ENCODE measurements at places on chromosomes 3 and 15. TPM values are rescaled to one million over a fixed set of nuclear protein-coding genes. Genes with fewer than 3 reads are reported as not detected.

CFAP100 gene
- 3.3 TPM for polyA plus RNA-seq

GRCh38 chr15:71114887-71115566 lies at the start of gene THSD4:
TSS of gene THSD4 (plus strand) at chr15:71115471.
- DNase-seq, result peak; percentile 63

GRCh38 chr3:60095516-60095915 lies 1045.7 kb upstream of the CFAP20DC start:
- DNase-seq, result no peak

- no peak for DNase-seq
Observed at GRCh38 chr3:108406063-108406660, 104.2 kb downstream of the MYH15 start.

- DNase-seq, result no peak
Observed at GRCh38 chr3:160413613-160414248, 14.3 kb downstream of the SMC4 start.
